ENCODE measurements at places on chromosomes 2 and 18.

DNA sequence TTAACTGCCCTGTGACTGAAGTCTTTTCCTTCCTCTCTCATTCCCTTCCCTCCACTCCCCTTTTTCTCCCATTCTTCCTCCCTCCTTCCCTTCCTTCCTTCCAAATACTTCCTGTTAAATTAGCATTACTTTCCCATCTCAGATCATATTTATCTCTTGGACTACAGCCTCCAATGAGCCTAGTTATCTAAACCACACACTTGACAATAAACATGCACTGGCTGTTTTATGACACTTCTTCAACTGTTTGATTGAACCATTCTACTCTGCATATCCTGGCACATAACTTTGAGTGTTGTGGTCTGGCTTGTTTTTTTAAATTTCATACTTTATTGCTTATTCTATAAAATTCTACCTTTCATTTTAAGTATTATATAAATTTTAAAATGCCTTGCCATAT is 1860.8 kb upstream of the LRRTM1 start:
- no peak for DNase-seq

- no peak for DNase-seq
Measured at GRCh38 chr2:236417150-236417549, 152.5 kb upstream of the ACKR3 start.

DNA sequence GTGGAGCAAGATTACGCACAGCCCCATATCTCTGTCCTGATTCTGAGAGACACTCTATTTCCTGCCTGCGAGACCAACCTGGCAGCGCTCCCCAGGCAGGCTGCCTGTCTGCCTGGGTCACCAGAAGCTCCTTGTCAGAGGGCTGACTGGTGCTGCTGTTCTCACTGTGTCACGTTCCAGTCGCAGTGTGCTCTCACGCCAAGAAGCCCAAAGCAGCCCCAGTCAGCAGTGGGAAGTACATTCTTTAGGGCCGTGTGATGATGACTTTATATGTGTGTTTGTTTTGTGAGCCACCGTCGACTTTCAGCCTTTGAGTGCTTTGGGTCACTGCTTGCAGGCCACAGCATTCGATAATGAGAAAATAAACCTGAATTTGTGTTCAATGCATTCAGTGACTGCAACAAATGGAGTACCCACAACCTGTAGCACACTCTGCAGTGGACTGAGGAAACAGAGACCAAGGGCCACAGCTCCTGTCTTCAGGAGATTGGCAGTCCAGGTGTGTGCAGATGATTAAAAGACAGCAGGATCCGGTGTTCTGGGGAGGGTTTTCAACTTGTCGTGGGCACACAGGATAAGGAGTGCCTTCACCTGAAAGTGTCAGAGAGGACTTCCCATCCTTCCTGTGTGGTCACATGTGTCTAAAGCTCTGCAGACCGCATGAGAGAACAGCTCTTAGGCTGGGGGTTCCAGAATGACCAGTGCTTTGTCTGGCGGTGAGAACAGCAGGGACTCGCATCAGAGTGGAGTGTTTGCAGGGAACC is 4.8 kb downstream of the TNFRSF11A start:
- DNase-seq = peak; percentile 14

DNA sequence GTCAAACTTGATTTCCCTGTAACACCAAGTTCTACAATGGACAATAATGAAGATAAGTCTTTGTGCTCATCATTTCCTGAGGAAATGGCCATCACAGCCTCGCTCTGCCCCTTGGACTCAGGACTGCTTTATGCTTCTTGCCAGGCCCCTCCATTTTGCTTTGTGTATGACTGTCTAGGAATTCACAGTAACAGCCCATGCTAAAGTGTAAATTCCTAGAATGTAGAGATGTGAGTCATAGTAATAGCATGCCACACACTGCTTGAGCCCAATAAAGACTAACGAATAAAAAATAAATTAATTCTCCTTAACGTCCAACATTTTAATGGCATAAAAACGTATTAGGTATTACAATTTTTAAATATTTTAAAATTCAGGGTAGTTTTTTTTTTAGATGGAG is 226.5 kb downstream of the PID1 start:
- DNase-seq = no peak

GRCh38 chr2:230991598-230991997 is 4.3 kb upstream of the SPATA3 start:
- DNase-seq = no peak

- no peak for DNase-seq
Measured at GRCh38 chr2:60852282-60852860, 29.0 kb upstream of the REL start.

DNA sequence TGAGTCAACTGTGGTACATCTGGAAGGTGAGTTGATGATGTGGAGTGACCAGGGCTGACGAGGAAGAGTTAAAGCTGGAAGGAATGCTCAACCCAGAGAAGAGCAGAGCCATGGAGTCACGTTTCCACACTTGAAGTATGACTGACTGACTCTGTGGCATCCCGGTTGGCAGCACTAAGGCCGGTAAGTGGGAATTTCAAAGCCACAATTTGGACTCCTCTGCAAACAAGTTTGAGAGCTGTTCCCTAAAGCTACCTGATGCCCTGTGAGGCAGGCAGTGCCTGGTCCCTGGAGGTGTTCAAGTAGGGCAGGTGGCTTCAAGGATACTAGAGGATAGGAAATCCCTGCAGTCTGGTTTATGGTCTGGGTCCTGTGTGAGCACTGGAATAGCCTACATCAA is 69.3 kb upstream of the ITGB6 start:
- DNase-seq = no peak

GRCh38 chr2:203873921-203874631 is 6.5 kb downstream of the CTLA4 start:
- DNase-seq = no peak

DNA sequence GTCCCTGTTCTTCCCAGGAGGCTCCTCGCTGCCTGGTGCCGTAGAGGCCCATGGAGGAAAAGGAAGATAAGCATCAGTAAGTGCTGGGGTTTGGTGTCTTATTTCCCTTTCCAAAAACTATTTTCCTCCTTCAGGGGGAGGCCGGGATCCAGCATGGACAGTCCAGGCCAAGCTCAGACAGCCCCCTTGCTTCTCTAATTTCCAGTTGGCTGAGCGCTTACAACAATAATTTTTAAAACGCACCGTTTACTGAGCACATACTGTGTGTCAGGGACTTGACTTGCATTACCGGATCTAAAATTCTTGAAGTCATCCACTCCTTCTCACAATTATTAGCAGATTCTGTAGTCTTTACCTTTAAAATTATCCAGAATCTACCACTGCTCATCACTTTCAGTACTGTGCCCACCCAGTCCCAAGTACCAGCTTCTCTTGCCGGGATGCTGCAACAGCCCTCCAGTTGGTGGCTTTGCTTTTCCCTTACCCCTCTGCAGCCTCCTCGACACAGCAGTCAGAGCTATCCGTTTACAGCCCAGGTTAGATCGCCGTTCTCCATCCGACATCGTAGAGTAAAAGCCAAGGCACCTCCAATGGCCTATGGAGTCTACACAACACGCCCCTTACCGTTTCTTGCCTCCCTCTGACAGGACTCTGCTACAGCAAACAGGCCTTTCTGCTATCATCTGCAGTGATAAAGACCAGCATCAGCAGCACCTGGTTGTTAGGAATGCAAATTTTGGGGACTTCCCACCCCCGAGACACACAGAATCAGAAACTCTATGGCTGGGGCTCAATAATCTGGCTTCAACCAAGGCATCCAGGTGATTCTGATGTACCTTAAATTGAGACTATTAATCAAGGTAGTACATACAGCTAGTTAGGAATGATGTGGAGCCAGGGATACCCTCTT is 75.2 kb upstream of the TSPYL6 start:
- DNase-seq = no peak

GRCh38 chr2:101714118-101714517 is 16.6 kb downstream of the MAP4K4 start:
- no peak for DNase-seq

- DNase-seq = no peak
Measured at GRCh38 chr2:117832905-117833613, 18.6 kb downstream of the DDX18 start.

DNA sequence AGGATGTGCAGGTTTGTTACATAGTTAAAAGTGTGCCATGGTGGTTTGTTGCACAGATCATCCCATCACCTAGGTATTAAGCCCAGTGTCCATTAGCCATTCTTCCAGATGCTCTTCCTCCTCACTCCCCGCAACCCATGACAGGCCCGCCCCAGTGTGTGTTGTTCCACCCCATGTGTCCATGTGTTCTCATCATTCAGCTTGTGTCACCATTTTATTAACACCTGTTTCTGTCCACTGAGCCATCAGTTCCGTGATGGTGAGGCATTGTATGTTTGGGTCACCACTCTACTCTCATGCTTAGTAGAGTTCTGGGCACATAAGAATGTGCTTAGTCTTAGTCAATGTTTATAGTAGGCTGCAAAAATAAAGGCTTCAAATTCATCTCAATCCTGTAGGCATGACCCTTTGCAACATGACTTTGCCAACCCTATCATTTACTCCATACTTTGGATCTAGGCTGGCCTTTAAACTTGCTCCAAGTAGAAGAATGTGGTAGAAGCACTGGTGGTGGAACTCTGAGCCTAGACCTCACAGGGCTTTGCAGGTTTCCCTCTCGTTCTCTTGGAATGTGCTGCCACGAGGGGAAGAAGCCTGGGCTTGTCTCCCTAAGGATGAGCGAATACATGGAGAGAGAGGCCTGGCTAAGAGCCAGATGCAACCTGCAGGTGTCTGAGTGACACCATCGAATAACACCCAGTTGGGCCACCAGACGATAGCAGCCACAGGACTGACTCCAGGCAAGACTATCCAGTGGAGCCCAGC is 161.5 kb downstream of the NAPG start:
- no peak for DNase-seq

GRCh38 chr2:172261292-172261691 is 158.6 kb upstream of the DLX2 start:
- no peak for DNase-seq

DNA sequence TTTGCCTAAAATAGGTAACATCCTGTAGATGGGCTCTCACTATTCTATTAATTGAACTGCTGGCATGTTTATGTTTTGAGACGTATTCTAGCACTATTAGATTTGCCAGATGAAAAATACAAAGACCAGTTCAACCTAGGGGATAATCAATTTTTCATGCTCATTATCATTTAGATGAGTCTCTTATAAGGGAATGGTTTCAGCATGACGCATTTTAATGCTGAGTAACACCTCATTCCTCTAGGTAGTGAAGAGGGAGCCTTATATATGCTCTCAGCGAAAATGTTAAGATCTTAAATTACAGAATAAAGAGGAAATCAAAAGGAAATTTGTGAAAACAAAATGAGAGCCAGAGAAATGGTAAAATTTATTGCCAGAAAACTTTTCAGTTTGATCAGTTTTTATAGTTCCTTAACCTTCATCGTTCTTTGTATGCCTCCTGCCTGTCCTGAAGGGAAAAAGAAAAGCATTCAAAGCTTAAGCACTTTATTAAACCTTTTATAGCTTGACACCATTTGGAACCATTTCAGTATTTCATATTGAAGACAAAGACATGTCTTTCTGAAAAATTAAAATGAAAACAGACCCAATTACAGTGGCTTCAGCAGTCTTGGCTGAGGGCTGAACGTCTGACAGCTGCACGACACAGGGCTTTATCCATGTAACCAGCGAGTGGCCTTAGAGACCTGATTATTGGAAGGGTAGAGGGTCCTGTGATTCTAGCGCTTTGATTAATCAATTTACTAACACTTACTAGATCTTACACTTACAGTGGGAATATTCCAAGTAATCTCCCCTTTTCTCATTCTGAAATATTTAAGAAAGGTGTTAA is 112.8 kb downstream of the ADCYAP1 start:
- DNase-seq = no peak

DNA sequence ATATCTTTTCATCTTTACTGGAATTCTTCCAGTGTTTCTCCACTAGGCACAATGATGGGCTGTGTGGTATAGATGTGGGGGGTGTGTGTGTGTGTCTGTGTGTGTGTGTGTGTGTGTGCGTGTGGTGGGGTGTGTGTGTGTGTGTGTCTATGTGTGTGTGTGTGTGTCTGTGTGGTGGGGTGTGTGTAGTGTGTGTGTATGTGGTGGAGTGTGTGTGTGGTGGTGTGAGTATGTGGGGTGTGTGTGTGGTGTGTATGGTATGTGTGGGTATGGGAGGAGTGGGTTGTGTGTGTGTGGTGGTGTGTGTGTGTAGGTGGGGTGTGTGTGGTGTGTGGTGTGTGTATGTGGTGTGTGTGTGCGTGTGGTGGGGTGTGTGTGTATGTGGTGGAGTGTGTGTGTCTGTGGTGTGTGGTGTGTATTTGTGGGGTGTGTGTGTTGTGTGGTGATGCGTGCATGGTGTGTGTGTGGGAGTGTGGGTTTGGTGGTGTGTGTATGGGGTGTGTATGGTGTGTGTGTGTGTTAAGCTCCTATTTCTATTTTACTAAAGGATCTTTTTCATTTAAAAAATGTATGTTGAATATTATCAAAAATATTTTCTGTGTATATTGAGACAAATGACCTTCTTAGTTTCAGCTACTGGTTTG is 84.2 kb downstream of the IRS1 start:
- no peak for DNase-seq

DNA sequence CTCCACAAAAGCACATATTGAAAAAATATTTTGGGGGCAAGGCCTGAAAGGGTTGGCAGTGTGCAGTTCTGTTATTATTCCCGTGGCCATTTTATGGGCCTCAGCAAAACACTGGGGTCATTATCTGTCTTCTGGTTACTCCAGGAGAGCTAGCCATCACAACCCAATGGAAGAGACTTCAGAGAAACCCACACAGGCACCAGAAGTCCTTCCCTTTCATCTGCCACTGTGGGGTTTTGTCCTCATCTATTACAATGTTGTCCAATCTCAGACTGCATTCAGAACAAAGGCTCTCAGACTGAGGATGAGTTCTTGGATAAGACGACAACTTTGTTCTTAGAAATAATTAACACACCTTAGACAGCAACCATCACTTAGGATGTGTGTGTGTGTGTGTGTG is 98.4 kb downstream of the PIEZO2 start:
- DNase-seq = no peak

DNA sequence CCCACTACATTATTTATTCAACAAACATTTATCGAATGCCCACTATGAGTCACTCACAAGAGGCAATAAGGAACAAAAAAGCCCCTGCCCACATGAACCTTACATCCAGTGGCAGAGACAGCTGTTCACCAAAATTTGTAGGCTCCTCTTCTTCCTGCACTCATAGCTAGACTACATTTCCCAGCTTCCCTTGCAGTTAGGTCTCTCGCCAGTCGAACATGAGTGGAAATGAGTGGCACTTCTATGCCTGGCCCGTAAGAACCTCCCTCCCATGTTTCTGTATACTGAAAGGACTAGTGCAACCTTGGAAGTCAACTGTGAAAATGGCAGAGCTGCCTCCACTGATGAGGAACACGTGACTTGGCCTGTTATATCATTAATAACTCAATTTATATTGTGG is 19.4 kb upstream of the NCOA1 start:
- DNase-seq = no peak

DNA sequence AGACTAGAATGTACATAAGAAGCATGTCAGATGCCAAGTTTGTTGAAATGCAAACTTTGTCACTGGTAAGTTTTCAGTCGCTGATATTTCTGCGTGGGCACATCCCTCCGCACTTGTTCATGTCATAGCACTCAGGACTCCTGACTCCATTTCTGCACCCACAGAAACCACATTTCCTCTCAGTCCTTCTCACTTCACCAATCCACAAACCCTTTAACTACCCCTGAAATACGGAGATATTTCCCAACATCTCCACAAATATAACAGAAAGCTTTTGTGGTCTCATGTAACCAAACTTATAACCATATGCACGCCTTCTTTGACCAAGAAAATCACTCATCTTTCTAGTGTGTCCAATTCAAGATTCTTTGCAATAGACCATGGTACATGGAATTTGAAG is 276.9 kb upstream of the ERBB4 start:
- DNase-seq = no peak

GRCh38 chr2:152971685-152972084 is 253.3 kb downstream of the ARL6IP6 start:
- DNase-seq = no peak

GRCh38 chr2:175834477-175834876 is 167.6 kb downstream of the LNPK start:
- no peak for DNase-seq
